Activated CD4-positive, alpha-beta T cell treated with anti-CD3 and anti-CD28 coated beads for 4 hours (primary cell): ENCODE measurements at places on chromosomes 5 and 9.

DNA sequence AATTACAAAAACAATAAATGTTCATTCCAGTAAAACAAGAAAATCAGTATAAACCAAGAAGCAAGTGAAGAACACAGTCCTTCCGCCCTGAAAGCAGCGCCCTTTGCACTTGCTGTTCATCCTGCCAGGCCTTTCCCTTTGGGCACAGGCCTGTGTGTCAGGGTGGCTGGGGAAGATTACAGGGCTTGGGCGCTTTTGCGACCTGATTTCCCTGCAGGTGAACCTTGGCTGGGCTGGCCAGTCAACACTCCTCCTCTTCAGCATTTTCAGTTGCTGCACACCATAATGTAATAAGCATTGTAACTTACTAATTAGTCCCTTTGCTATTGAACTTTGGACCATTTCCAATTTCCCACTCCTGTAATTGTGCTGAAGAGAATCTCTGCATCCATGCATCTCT, 38.6 kb upstream of the TDRD7 start:
- DNase-seq = no peak

DNA sequence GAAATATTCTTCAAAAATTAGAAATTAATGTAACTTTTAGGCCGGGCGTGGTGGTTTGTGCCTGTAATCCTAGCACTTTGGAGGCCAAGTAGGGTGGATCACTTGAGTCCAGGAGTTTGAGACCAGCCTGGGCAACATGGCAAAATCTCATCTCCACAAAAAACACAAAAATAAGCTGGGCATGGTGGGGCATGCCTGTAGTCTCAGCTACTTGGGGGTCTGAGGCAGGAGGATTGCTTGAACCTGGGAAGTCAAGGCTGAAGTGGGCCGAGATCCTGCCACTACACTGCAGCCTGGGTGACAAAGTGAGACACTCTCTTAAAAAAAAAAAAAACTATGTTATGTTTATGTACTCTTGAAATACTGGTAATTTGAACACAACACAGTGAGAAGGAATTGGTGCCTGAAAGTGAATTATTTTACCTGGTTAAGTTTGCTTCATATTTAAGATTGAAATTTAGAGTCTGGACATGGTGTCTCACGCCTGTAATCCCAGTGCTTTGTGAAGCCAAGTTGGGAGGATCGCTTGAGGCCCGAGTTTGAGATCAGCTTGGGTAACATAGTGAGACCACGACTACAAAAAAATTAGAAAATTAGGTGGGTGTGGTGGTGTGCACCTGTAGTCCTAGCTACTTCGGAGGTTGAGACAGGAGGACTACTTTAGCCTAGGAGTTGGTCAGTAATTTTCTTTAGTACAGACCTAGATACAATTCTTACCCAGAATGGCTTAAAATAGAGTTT, 15.0 kb downstream of the ARRDC3 start:
- DNase-seq = no peak

DNA sequence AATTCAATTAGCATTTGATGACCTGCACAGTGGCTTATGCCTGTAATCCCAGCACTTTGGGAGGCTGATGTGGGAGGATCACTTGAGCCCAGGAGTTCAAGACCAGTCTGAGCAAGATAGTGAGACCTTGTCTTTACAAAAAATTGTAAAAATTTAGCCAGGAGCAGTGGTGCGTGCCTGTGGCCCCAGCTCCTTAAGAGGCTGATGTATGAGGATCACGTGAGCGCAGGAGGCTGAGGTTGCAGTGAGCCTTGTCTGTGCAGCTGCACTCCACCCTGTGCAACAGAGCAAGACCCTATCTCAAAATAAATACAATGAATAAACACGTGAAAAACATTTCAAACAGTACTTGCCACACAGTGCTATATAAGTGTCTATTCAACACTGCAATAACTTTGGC, 4.2 kb downstream of the ABCA1 start:
- no peak for DNase-seq

DNA sequence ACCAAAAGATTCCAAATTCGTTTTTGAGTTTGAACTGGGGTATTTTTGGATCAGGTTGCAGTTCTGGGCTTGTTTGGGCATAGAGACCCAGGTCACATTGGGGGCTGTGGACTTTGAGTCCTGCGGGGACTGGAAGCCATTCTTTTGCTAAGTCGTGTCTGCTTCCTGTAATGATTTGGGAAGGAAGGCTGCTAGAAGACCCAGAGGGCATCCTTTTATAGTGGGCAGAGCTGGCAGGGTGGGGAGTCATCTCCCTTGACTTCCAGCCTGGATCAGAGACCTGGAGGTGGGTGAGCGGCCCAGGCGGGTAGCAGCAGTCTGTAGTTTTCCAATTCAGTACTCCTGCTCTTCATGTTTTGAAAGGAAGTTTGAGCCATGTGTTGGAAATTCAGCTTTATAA, 11.3 kb downstream of the ZNF618 start:
- no peak for DNase-seq

DNA sequence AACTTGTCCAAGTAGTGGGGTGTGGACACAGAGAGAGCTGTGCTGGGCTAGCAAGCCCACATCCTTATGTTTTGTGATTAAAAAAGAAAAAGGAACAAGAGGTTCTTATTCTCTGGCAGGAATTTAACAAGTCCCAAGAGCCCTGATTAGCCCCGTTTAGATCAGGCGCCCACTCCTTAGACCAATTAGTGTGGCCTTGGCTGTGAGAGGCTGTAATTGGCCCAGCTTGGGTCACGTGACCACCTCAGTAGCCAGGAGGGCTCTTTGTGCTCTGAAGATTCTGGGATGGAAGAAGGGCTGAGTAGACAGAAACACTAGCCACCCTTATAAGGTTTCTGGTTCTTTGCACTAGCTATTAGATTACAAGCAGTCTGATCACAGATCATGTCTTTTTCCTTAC, 31.1 kb downstream of the GCNT4 start:
- no peak for DNase-seq

DNA sequence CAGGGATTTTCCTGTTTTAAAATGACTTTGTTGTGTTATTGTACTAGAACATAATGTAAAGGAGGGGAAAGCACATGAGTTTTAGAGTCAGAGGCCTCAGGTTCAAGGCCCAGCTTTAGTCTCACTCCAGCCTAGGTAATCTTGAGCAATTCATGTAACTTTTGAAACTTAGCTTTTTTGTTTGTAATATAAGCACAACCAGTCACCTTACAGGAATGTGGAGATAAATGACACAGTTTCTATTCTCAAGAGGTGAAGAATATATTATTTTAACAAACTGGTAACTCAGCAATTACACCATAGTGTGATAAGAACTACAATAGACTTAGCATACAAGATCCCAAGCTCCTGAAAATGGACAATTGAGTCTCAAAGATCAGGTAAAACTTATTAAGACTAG, 51.2 kb downstream of the ADAMTS19 start:
- DNase-seq = no peak

- DNase-seq = no peak
These were observed 65.5 kb downstream of the INSYN2B start for GRCh38 chr5:169914766-169915165.

DNA sequence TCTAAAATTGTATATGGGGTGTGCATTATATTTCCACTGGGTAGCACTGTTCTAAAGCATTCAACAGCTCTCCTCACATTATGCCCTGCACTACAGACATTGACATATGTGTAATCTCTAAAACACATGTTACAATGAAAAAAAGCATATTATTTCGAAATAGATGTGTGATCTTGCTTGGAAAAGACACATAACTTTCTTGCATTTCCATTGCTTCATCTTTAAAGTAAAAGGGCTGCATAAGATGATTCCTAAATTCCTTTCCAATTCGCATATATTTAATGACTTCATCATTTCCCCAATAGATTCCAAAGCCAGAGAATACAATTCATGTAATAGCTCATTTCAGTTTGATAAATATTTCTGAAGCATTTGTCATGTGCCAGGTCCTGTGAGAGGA, 566.9 kb downstream of the PDE4D start:
- no peak for DNase-seq
